ENCODE measurements at places on chromosomes 2 and 18.

GRCh38 chr2:20724500-20725053, 57.6 kb downstream of the GDF7 start:
- H3K4me1 ChIP-seq: no peaks in the 10 kb centered on the region
- H3K36me3 ChIP-seq: no peaks in the 10 kb centered on the region
- H3K27me3 ChIP-seq: no peaks in the 10 kb centered on the region

- no peaks in the 10 kb centered on the region for H3K36me3 ChIP-seq
- H3K27me3 ChIP-seq: no peaks in the 10 kb centered on the region
These were observed 14.5 kb upstream of the VWA3B start for GRCh38 chr2:98072442-98072841.

GRCh38 chr2:120452131-120452530, 106.2 kb downstream of the INHBB start:
- DNase-seq: no peak
- H3K4me3 ChIP-seq: no peak overlapping the region
- H3K27ac ChIP-seq: no peak overlapping the region
- H3K4me1 ChIP-seq: no peaks in the 10 kb centered on the region
- no peaks in the 10 kb centered on the region for H3K36me3 ChIP-seq
- H3K27me3 ChIP-seq: peaks cover 5% of the 10 kb centered on the region

GRCh38 chr2:163417596-163418337, 318.0 kb downstream of the FIGN start:
- no peaks in the 10 kb centered on the region for H3K36me3 ChIP-seq
- H3K27ac ChIP-seq: no peak overlapping the region
- H3K27me3 ChIP-seq: no peaks in the 10 kb centered on the region

DNA sequence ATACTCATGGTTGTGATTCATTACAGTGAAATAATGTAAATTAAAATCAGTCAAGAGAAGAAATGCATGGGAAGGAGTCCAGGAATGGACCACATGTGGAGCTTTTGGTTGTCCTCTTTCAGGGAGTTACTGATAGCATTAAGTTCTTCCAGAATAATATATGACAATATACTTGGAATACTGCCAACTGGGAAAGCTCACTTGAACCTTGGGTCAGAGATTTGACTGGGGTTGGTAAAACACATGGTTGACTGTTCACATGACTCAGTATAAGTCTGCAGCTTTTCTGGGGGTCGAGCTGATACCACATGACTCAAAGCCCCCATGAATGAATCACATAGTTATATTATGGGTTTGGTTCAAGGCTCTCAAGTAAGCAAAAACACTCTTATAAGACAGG, 1109.0 kb upstream of the CHAC2 start:
- DNase-seq: no peak
- H3K27me3 ChIP-seq: no peaks in the 10 kb centered on the region
- H3K27ac ChIP-seq: no peak overlapping the region

Measured in thymus (tissue), 14 donors.